ENCODE measurements at places on chromosomes 12 and 14. TPM values are rescaled to one million over a fixed set of nuclear protein-coding genes. Genes with fewer than 3 reads are reported as not detected.
A peak's percentile ranks its signal among the peaks of the same experiment; 100 is the strongest.

GRCh38 chr14:77113644-77114043 is 15.6 kb downstream of the CIPC start:
- no peak for DNase-seq

The MANSC1 gene
- 8.5 TPM for total RNA-seq

GRCh38 chr12:57896434-57897201 is 44.7 kb upstream of the ATP23 start:
- peak; percentile 67 for DNase-seq

The RASSF9 gene
- under 0.01 TPM for total RNA-seq

Data from RPMI7951 (cell line).